ENCODE measurements at places on chromosomes 1 and 21.

GRCh38 chr1:198357937-198358336 lies 182.5 kb downstream of the ATP6V1G3 start:
- no peak for DNase-seq

- DNase-seq, result no peak
Observed at GRCh38 chr1:228955691-228956090, 220.4 kb downstream of the RHOU start.

DNA sequence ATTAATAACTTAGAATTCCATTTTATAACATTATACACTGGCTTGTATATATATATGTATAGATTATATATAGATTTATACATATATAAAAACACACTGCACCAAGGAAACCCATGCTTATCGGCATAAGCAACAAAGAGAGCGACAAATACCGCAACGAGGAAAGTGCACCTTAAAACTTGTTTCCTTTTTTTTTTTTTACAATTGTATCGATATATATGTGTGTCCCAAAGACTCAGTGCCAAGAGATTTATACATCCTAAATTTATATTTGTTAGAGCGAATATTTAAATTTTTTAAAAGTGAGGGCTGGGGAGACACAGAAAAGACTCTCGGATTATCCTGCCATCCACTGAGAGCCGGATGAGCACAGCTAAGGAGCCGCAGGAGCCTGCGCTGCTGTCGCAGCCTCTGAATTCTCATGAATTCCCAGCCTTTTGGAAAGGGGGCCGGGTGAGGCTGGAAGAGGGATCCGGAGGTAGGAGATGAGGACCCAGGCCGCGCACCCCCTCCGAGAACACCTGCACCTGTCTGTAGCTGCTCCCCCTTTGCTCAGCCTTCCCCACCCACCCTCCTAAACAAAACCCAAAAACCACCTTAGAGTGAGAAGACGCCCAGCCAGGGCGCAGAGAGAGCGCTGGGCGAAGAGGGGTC lies 5.2 kb downstream of the DMRTA2 start:
- no peak for DNase-seq

- no peak for DNase-seq
Observed at GRCh38 chr21:28309596-28309995, 683.1 kb downstream of the LTN1 start.

DNA sequence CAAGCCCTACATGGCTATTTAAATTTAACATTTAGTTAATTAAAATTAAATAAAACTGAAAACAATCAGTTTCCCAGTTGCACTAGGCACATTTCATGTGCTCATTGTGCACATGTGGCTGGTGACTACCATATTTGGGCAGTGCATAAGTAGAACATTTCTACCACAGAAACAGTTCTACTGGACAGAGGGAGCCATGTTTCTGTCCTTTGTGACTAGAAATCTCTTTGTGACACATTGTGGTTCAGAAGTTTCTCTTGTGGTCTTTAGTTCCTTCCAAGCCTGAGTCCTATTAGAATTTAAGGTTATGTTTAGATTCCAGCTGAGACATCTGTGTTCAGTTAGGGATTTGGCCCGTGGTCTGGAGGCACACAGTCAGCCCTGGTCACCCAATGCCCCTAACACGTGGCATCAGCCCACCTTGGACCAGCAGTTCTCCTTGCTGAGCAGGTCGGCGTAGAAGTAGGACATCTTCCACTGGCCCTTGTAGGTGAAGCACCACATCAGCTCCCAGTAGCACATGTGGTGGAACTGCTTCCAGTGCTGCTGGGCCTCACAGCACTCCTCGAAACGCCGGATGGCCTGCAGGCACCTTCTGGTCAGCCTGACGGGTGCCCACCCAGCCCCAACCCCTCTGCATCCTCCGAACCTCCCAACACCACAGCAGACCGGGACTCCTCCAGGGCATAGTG lies 29.1 kb downstream of the TTC39A start:
- peak; percentile 43 for DNase-seq

DNA sequence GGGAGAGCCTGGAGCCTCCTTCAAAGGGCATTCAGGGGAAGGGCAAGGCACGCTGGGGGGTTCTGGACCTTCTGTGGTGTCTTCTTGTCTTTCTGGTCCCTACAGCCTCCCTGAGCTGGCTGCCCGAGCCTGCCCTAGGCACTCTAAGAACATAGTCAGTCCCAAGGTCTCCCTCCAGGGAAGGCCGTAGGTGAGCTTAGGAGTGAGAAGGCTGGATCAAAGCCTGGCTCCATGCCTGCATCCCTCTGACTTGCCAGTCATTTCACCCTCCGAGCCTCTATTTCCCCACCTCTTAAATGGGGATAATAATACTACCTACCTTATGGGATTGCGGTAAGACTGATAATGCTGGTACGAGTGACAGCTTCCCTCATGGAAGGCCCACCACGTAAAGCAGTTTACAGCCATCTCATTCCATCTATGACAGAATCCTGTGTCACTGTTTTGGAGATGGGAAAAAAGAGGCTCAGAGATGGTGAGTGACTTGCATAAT lies 20.8 kb downstream of the PTPRF start:
- DNase-seq, result no peak

GRCh38 chr1:175154629-175155472 lies 37.7 kb downstream of the KIAA0040 start:
- DNase-seq, result peak; percentile 59

DNA sequence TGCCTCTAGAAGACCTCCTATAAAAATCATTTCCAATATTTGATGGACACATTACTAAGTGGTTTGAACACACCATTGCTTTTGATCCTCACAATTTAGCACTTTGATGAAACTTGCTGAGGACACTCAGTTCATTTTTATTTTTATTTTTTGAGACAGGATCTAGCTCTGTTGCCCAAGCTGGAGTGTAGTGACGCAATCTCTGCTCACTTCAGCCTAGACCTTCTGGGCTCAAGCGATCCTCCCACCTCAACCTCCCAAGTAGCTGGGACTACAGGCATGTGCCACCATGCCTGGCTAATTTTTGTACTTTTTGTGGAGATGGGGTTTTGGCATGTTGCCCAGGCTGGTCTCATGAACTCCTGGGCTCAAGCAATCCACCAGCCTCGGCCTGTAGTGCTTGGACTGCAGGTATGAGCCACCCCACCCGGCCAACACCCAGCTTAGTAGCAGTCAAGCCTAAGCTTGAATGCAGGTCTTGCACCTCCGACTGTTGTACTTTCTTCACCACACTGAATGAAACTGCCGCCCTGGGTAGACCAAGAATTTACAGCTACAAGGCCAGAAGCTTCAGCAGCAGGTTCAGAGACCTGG lies 24.8 kb upstream of the ATP2B4 start:
- no peak for DNase-seq

GRCh38 chr21:31382060-31382459 lies 38.0 kb upstream of the TIAM1 start:
- no peak for DNase-seq

GRCh38 chr1:169620565-169620964 lies 9.4 kb downstream of the SELP start:
- DNase-seq, result no peak

- no peak for DNase-seq
Observed at GRCh38 chr21:42481169-42481568, 14.9 kb downstream of the RSPH1 start.

DNA sequence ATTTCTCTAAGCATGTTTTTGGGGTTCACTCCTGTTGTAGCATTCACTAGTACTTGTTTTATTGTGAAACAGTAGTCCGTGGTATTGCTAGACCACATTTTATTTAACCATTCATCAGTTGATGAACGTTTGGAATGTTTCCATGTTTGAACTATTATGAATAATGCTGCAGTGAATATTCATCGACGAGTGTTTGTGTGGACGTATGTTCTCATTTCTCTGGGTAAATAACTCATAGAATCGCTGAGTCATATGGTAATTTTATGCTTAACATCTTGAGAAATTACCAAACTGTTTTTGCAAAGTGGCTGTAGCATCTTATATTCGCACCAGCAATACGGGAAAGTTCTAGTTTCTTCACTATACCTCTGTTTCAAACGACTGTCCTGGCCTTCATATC lies 28.0 kb upstream of the KAZN start:
- DNase-seq, result no peak

DNA sequence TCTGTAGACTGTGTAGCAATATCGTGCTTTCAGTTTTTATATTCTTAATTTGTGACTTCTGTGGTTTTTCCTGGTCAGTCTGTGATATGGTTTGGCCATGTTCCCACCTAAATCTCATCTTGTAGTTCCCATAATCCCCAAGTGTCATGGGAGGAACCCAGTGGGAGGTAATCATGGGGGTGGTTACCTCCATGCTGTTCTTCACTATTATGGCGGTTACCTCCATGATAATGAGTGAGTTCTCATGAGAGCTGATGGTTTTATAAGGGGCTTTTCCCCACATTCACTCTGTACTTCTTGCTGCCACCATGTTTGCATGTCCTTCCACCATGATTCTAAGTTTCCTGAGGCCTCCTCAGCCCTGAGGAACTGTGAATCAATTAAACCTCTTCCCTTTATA lies 169.8 kb downstream of the LEPR start:
- DNase-seq, result no peak

- DNase-seq, result no peak
Observed at GRCh38 chr1:213409208-213409631, 358.2 kb downstream of the RPS6KC1 start.

GRCh38 chr1:216181590-216181989 lies 241.7 kb downstream of the USH2A start:
- DNase-seq, result no peak

DNA sequence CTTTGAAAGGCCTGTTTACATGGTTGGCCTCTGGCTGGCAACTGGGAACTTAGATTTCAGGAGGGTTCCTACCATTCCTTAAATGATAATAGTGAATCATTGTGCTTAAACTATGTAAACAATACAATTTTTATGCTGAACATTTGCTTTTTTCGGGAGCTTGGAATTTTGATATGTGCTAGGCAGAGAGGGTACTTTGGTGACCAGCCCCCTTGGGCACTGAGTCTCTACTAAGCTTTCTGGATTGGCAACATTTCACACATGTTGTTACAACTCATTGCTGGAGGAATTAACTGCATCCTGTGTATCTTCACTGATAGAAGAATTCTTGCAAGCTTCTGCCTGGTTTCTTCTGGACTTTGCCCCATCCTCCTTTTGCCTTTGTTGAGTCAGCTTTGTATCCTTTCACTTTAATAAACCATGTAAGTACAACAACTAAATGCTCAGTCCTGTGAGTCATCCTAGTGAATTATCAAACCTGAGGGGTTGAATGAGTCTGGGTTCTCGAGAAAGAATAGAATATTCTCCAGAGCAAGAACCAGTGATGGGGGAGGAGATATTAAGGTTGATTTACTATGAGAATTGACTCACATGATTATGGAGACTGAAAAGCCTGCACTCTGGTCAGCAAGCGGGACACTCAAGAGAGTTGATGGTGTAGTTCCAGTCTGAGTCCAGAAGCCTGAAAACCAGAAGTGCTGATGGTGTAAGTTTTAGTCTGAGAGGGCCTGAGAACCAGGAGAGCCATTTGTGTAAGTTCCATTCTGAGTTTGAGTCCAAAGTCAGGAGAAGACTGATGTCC lies 3.1 kb upstream of the SLC16A4 start:
- no peak for DNase-seq

- DNase-seq, result no peak
Observed at GRCh38 chr1:209619696-209620486, 32.3 kb downstream of the LAMB3 start.
